ENCODE measurements at places on chromosomes 5 and 9.

DNA sequence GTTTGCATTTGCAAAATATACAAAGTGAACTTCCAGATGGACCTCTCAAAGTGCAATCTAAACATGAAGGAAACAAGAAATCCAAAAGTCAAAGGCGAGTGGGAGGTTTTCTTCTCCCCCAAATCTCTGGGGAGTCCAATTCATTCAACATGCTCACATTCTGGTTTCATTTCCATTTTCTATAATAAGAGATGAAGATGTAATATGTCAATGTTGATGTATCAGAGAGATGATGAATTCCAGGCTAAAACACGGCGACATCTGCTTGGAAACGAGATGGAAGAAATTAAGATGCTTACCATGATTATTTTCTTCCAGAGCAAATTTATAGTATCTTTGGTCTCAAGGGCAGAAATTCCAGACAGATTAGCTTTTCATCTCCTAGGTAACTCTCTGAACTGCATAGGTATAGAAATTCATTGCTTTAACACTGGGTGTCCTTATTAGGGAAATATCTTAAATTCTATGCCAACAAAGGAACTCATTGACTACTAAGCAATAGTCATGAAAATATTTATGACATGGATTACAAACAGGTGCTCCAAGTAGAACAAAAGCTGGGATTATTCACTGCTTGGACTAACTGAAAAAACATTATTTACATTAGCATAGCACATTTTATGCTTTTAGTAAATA lies 287.9 kb downstream of the SEC61B start:
- DNase-seq, result no peak

- no peak for DNase-seq
Observed at GRCh38 chr5:127431977-127432585, 85.4 kb upstream of the PRRC1 start.

DNA sequence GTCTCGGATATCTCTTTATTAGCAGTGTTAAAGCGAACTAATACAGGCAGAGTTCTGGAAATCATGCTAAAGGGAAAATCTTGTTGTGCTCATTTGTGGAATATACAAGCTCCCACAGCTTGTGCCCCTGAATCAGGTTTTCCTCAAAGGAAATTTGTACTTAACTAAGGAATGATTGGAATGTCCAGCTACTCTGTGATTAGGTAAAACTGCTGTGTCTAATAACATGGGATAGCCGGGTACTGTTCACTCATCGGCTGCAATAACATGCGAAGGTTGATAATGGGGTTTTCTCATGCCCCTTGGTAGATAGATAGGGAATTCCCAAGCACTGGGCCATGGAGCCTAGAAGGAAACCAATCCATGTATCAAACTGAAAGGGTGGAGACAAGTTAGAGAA lies 306.7 kb downstream of the NR2F1-AS1 start:
- peak; percentile 85 for DNase-seq

DNA sequence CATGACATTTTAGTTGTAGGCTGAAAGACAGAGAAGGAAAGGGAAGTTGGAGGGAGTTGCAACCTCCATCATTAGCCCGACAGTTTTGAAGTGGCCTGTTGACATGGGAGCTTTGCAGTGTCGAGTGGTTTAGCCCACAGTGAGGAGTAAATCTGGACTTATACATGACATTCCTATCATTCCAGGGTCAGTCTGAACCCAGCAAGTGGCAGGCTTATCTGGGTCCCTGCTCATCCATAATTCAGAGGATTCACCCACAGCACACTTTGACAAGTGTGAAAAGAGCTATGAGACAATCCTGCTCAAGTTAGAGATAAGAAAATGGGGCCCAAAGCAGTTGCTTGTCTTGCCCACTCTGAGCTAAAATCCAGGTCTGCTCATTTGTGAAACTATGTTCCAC lies 8.4 kb upstream of the TNC start:
- no peak for DNase-seq

DNA sequence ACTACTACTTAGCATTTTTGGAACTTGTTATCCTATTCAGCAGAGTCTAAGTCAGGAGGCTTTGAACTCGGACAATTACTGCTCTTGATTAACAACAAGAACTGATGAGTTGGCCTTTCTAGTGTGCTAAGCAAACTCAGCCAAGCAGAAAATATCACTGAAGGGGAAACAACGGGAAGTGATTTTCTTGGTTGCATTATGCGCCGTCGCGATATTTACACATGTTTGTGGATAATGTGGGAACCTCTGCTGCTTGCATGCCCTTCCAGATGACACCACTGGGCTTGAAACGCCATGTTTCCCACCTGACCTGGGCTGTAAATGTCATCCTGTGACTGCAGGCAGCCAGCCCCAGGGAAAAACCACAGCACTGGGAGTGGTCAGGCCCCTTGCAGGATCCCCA lies 205.5 kb downstream of the PAX5 start:
- no peak for DNase-seq

- DNase-seq, result peak; percentile 12
Observed at GRCh38 chr5:60577116-60577515, 122.8 kb downstream of the DEPDC1B start.

GRCh38 chr5:177357146-177357458 lies 622 bp upstream of the RGS14 start:
- no peak for DNase-seq

DNA sequence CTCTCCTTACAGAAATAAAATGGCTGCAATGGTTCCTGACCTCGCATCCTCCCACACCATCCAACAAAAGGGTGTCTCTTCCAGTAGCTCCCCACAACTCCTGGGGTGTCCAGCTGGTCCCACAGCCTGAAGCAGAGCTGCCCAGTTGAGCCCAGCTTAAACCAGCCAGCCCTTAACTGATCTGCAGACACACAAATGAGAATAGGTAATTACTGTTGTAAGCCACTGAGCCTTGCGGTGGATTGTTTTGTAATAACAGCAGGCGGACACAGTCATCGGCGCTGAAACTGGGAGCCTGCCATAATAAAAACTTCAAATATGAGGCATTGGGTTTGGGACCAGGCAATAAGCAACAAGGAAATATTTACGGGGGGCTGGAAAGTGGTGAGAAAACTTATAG lies 10.4 kb upstream of the ZBTB43 start:
- no peak for DNase-seq

- no peak for DNase-seq
Observed at GRCh38 chr5:146284016-146284415, 54.6 kb upstream of the POU4F3 start.

DNA sequence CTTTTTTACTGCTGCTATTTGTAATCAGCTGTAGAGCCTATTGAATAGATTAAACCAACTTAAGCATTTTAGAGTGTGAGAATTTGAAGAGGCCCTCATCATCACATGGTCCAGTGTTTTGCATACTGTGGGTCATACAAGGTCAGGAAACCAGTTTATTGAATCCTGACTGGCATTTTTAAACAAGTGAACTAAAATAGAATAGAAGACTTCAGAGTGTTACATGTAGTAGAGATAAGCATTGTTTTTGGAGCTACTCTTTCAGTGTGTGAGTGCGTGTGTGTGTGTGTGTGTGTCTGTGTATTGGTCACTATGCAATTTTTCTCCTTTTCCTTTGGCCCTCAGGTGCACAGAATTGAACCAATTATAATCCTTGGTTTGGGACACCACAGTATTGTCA lies 114.4 kb downstream of the SLC28A3 start:
- no peak for DNase-seq

DNA sequence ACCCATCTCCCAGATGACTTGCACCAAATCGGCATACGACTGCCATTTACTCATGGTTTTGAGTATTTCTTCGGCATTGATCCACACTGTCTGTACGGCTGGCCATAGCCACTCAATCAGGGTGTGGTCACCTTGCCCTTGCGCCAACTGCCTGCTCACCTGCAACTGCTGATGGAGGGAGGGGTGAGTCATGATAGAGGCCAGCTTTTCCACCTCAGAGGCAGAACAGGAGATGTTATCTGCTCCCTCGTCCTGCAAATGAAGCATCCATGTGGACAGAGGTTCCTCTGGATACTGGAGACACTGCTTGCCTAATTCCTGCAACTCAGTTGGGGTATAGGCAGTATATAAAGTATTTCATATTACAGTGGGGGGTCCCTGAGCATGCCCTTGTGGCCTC lies 85.6 kb upstream of the ATP10B start:
- no peak for DNase-seq

DNA sequence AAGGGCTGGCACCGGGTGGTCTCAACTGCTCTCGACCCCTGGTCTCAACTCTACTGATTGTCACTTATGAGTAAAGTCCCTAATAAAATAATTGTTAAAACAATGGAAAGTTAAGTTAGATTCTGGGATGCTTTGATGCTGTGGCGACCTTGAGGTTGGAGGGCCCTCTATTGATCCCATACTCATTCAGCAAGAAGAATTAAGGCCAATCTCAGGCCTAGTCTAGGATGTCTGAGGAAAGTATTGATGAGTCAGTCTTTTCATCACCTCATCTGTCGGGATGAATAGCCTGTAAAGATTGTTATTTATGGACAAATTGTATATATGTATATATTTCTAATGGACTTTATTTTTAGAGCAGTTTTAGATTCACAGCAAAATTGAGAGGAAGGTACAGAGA lies 50.8 kb downstream of the WDR36 start:
- DNase-seq, result peak; percentile 52

DNA sequence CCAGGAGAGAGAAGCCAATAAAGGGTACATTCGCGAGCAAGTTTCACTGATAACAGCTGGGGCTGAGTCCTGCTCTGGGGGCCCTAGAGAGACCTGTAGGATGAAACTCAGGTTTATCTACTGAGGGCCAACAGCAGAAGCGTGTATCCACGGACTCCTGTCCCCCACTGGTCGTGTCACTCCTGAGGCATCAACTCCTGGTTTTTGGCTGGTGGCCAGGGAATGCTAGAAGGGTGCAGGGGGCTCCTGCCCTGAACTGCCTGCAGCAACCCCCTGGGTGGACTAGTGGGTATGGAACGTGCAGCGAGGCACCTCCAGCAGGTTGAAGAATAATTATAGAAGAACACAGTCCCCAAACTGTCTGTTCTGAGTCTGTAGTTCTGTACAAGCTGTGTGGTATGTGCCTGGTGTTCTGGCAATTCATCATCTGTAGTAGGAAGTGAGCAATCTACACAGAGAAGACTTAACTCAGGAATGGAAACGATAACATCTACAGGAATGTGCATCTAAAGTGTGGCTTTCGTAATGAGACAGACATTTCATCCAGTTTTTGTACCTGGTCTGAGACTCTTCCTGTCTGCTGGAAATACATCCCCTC lies 64.5 kb upstream of the GNA14 start:
- peak; percentile 72 for DNase-seq

- DNase-seq, result peak; percentile 79
Observed at GRCh38 chr9:31347082-31347617, 1037.3 kb upstream of the ACO1 start.

GRCh38 chr5:163529698-163530097 lies 24.3 kb downstream of the MAT2B start:
- DNase-seq, result peak; percentile 35

DNA sequence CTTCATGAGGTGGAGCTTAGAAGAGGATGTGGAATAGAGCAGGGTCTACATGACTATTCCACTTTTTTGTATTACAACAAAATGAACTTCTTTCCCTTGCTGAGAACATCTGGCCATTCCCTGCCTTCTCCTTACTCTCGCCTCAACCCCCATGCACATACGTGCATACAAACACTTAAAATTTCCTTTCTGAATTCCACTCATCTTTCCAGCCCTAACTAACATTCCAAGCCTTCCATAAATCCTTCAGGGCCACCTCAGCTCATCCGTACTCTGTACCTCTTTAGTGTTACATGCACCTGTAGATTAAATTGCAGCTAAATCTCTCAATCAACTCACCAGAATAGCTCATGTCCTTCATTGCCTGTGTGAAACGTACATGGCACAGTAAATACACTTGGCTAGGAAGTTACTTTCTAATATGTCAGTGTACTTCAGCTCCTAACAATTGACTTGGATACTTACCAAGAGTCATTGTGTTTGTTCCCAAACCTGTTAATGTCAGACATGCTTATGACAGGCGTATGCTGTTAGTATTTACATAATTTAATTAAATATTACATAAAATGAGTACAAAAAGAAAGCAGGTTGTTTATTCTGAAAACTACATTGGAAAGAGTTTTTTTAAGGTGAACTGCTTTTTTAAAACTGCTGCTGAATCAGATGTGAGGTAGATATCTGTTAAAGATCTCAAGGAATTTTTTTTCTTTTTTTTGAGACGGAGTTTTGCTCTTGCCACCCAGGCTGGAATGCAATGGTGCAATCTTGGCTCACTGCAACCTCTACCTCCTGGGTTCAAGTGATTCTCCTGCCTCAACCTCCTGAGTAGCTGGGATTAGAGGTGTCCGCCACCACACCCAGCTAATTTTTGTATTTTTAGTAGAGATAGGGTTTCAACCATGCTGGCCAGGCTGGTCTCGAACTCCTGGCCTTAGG lies 55.7 kb downstream of the GLIS3 start:
- DNase-seq, result no peak

GRCh38 chr9:113566016-113566711 lies 102.6 kb downstream of the RGS3 start:
- DNase-seq, result no peak

DNA sequence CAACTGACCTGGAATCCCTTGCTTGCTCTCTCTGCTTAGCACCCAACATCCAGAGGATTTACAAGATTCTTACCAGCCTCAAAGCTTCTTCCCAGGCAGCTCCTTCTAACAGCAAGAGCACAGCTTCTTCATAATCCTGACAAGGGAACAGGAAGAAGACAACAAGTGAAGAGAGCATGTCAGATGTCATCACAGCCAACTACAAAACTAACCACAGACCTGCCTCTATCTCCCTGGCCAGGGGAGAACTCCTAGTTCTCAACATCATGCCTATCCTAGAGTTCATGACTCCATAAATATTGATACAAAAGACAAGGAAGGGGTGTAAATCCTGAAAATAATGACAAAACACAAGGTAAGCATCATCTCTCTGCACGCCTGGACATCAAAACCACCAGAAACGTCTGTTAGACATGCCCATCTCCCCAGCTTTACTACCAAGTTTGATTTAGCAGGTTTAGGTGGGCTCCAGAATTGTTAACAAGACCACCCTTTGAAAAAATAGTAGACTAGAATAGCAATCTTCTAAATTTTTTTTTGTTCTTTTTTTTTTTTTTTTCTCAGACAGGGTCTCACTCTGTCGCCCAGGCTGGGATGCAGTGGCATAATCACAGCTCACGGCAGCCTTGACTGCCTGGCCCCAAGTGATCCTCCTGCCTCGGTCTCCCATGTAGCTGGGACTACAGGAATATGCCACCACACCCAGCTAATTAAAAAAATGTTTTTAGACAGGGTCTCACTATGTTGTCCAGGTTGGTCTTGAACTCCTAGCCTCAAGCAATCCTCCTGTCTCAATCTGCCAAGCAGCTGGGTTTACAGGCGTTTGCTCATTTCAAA lies 20.2 kb downstream of the ACTL7A start:
- DNase-seq, result no peak

DNA sequence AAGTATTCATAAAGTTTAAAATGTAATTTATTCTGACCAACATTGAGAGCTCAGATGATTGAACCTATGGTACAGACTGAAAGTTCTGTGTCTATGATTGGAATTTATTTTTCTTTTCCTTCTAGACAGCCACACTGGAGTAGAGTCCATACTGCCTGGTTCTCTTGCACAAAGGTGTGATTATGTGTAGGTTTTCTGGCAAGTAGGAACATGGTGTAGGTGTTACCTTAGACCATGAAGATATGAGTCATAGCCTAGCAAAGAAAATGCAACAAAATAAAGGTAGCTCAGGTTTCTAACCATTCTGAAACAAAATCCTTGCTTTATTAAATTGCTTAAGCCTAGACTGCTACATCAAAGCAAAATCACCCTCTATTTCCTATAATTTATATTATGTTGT lies 143.4 kb downstream of the CDH12 start:
- DNase-seq, result no peak

Measured in cardiac fibroblast (primary cell).